NCI-H524 (cell line): ENCODE measurements at places on chromosomes 16 and 17.
A peak's percentile ranks its signal among the peaks of the same experiment; 100 is the strongest.

GRCh38 chr17:15971098-15971678 is 26.3 kb downstream of the ADORA2B start:
- DNase-seq: no peak

- no peak for DNase-seq
These were observed 46.3 kb downstream of the METRNL start for GRCh38 chr17:83125515-83126274.

- no peak for DNase-seq
These were observed 4.7 kb upstream of the TPPP3 start for GRCh38 chr16:67397812-67398545.

GRCh38 chr17:19013226-19013625 is 8.7 kb upstream of the FAM83G start:
- DNase-seq: no peak

GRCh38 chr17:81402530-81402941 is 7.3 kb downstream of the BAHCC1 start:
- no peak for DNase-seq

GRCh38 chr16:84836234-84836647 is 16.5 kb downstream of the CRISPLD2 start:
- DNase-seq: no peak

- no peak for DNase-seq
These were observed 7.4 kb downstream of the CNP start for GRCh38 chr17:41974031-41974430.

- DNase-seq: no peak
These were observed 1.2 kb upstream of the C1QL1 start for GRCh38 chr17:44969144-44969780.

DNA sequence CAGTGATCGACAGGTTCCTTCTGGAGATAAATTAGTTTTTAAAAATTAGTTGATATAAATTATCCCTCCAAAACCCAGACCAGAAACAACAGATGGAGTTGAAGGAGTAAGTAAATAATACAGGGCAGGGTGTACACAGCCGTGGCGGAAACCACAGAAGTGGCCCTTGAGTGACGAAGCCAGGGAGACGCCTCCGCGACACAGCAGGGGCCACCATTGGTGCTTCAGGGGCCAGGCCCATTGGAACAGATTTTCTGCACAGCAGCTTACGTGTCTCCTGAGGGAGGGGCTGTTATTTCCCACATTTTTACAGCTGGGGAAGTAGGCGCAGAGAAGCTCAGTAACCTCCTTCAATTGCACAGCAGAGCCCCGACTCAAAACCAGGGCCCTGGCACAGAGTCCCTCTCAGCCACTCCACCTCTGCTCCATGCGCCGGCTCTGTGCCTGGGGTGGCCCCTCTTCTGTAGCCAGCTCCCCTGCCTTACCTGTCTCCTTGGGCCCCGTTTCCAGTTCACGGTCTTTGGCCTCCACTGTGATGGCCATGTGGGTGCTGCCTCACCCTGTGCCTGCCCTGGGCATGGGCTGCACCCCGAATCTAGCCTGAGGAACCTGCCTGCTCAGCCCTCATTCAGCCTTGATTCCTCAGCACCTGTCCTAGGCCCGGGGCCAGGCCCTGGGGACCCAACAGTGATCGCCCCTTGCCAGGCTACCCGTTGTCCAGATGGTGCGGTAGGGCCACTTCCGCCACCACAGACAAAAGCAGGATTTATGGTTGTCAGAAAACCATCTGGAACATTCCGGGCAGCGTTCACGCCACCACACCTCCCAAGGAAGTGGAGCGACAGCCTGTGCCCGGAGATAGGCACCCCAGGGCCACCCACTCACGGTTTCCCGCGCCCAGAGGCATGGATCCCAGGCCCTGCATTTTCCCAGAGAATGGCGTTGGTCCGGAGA is 128.5 kb upstream of the GSE1 start:
- peak; percentile 98 for DNase-seq

DNA sequence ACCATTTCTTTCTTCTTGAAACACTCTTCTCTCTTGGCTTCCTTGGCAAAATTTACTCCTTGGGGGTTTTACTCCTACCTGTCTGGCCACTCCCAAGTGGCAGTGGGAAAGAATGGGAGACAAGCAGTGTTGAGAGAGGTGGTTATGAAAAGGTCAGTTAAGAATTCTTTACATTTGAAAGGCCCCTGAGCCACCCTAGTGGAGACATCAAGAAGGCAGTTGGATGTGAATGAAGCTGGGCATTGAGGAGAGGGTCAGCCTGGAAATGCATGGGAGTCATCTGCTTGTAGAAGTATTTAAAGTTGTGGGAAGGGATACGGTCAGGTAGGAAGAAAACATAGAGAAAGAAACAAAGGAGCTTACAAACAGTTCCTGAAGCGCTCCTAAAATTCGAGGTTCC is 42.3 kb upstream of the CCNF start:
- no peak for DNase-seq

GRCh38 chr16:69610356-69610755 is 44.6 kb downstream of the NFAT5 start:
- no peak for DNase-seq

GRCh38 chr17:13690806-13691205 is 89.1 kb upstream of the HS3ST3A1 start:
- DNase-seq: no peak

GRCh38 chr17:3880983-3881382 is 11.9 kb downstream of the CAMKK1 start:
- no peak for DNase-seq
